Cortex of kidney (tissue), 1 donor: ENCODE measurements at places on chromosomes 3 and 15.
A peak's percentile ranks its signal among the peaks of the same experiment; 100 is the strongest.

DNA sequence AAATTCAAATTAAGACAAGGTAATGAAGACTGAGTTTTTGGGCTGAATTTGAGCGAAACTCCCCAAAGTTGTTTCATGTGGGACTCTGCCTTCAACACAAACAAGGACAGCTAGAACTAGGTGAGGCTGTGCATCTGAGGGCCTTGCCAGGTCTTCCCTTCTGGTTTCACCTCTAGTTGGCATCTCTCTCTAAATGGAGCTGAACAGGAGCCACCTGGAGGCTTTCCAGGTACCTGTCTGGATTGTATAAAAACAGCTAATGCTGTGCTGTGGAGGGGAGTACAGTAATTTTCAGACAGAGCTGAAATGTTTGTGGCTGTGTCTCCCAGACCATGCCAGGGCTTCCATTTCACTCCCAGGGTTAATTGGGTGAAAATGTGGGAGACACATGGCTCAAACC, 27.1 kb downstream of the TRIM71 start:
- DNase-seq = no peak

DNA sequence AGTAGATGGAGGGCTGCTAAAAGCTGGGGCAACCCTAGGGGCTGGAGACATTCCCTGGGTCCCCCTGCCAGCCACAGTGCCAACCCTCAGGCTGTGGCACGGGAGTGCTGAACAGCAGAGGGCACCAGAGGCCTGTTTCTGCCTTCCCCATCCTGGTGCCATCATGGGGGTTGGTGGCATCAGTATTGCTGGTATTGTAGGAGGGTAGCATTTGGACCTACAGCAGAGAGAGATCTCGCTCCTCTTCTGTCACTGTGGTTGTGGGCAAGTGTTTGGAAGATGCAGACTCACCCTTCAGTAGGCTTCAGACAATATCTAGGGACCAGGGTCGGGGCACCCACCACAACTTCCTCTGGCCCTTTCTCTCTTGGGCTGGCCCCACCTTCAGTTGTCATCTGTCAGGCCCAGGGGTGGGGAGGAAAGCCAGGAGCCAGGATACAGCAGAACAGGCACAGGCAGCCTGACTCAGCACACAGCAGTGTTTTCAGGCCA, 123.5 kb downstream of the RPLP1 start:
- no peak for DNase-seq

DNA sequence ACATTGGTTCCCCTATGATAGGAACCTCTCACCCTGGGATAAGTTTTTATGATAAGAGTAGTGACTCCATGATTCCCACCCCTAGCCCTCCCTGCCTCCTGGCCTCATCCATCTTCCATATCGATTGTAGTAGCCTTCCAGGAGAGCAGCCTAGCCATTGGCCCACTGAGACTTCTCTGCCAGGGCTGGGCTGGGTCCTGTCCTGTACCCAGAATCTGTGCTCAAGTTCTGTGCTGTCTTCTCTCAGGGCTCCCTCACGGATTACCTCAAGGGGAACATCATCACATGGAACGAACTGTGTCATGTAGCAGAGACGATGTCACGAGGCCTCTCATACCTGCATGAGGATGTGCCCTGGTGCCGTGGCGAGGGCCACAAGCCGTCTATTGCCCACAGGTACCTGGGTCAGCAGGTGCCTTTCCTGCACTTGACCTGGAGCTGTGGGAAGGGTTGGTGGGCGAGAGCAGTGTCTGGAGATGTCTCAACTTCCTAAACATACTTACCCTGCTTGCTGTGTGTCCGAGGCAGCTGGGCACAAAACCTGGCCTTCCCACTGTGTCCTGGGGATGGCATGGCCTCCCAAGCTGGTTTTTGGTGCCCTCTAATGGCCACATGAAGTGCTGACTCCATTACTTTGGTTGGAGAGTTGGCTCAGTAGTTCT, 16.6 kb upstream of the EXOG start:
- DNase-seq = no peak

GRCh38 chr3:172680684-172681083, 30.2 kb downstream of the NCEH1 start:
- DNase-seq = no peak

GRCh38 chr3:50571486-50571885, 2.2 kb downstream of the HEMK1 start:
- DNase-seq = no peak

- no peak for DNase-seq
Observed at GRCh38 chr15:60656041-60656440, 177.1 kb upstream of the ICE2 start.

- no peak for DNase-seq
Observed at GRCh38 chr3:4531478-4532025, 38.4 kb downstream of the ITPR1 start.

- no peak for DNase-seq
Observed at GRCh38 chr15:41961001-41961518, 11.3 kb downstream of the EHD4 start.

DNA sequence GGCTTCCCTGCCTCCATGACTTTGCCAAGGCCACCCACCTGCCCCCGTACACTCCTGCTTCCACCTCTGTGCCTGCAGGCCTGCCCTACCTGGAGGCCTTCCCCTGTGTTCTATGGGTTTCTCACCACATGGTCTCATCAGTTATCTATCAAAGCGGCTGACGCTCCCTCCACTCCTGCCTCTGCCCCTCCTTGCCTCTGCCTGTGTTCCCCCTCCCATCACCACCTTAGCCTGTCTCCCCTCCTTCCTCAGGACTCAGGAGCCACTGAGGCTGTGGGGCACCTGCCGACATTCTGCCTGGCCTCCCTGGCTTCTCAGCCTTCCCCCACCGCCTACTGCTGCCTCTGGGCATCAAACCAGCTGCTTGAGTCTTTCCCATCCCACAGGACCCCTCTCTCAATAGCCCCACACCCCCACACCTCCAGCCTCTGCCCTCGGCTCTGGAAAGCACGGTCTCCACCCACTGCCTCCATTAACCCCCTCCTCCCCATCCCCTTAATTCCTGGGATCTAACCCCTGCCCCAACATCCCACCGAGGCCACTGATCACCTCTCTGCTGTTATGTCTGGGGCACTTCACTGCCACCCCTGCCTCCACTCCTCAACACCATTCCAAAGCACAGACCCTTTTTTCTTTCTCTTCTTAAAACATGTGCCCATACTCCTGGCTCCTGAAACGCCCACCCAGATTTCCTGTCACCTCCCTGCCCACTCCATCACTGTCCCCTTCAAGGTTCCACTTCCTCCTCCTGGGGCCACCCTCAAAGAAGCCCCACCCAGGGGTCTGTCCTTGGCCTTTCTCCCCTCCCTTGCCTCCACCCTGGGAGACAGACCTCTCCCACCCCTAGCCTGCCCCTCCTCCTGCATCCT, 24.4 kb upstream of the CYP11A1 start:
- DNase-seq = no peak

GRCh38 chr3:142794508-142794907, 70.7 kb downstream of the TRPC1 start:
- no peak for DNase-seq

DNA sequence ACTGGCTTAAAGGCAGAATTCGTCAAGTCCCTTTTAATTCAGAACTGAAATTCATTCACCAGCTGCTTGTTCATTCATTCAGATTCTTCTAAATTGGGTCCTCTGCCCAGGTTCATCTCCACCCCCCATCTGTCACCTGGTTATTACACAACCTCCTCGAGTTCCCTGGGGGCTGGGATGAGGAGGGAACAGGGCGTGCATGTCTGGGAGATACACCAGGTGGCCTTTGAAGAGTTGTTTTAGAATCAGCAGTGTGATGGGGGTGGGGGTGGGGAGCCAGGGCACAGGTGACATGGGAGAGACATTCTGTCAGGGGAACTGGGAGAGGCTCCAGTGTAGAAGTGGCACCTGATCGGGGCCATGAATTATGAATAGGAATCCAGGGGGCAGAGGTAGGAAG, 8.2 kb downstream of the SNX33 start:
- no peak for DNase-seq

DNA sequence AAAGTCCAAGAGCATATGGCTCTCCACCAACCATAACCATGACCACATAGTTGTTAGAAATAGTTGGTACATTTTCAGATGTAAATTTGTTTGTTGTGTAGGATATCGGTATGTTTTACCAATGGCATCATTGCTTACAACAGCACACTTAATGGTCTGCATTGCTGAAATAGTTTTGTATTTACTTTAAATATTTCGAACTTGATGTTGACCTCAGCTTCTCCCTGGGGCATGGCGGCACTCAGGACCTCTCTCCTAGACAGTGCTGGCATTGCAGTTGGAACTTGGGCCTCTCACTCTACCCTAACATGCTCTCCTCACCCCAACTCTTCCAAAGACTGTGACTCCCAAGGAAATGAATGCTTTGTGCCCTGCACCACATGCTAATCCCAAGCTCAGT, 5.0 kb downstream of the SLC22A13 start:
- no peak for DNase-seq

DNA sequence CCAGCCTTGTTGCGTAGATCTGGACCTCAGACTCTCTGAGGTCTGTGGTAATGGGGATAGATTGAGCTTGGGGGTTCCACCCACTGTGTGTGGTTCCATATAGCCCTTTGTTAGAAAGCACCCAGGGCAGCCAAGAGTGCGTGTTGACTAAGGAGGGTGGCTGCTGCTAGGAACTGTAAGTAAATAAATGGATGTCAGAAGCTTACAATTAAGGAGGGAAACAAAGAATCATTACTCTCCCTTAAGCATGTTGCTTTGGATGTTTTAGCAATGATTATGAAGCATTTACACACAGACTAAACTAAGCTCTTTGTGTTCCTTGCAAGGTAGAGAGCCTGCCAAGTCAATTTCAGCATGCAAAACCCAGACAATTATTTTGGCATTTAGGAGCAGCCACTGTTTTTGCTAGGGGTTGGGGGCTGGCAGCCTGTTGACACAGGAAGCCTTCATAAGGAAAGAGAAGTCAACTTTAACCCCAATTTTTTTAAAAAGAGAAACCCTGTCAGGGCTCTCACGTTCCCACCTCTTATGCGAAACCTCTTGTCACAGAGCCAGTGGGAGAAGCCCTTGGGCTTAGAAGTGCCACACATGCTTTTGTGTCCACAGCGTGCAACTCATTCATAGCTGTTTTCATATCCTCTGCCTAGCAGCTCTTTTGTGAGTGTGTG, 127.8 kb downstream of the CMSS1 start:
- DNase-seq = no peak

DNA sequence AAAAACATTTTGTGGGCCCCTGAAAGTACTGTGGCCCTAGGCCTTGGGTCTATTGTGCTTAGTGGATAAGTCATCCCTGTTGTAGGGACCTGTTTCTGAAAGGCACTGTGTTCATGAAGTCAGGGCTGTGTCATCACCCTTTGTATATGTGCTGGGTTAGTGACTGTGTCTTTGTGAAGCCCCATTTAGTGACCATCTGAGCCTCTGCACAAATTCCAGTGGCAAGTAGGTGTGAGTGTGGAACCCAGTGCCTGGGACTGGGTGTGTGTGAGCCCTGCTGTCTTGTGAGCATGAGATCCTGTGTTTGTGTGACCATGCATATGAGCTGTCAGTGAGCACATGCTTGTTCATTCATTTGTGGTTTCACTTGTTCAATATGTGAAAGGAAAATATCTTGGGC, 1.2 kb upstream of the HYAL1 start:
- no peak for DNase-seq

- no peak for DNase-seq
Observed at GRCh38 chr15:70324001-70324974, 226.6 kb upstream of the TLE3 start.

DNA sequence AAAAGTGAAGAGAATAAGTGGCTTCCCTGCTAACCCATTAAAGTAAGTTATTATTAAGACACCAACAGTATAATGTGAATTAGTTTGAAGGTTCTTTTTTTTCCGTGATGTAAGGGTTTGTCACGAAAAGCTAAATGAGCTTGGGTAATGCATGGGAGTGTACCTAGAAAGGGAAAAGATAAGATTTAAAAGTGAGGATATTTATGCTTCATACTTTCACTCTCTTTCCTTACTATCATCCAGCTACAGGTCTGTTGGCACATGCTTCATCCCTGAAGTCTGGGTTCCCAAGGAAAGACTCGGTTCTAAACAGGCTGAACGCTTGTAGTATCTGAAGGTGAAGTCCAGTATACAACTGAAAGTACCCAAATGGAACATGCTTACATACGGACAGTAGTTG, 26.9 kb upstream of the RIOX2 start:
- DNase-seq = no peak

DNA sequence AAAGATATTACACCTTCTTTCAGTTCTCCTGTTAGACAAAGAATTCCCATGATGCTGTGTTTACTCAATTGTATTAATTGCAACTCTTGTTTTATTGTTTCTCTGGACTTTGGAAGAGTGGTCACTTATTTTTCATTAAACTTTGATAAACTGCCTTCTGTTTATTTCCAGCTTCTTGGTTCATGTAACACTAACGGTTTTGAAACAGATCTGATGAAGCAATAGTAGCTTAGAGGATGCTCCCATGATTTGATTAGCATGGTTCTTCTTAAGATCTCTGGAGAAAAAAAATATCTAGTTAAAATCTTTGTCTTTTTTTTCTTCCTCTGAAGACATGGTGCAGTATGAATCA, 90.1 kb downstream of the FNDC3B start:
- no peak for DNase-seq

DNA sequence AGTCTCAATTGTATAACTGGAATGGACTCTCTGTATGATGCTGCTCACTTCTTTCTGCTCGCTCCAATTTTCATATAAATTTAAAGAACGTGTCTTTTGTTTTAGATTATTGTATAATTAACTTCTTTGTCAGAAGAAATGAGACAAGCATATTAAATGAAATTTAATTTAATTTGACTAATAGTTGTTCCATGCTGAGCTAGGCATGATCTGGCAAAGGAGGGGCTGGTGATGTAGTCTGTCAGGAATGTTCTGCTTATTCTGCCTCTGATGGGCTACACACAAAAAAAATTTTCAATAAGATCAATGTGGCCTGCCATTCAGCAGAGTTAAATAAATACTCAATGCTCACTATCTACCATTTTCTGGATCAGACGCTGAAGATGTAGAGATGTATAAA, 208.4 kb upstream of the CD96 start:
- DNase-seq = no peak

GRCh38 chr15:59017449-59017848, 30.0 kb downstream of the RNF111 start:
- no peak for DNase-seq

- no peak for DNase-seq
Observed at GRCh38 chr3:195403244-195403643, 39.6 kb downstream of the ACAP2 start.

DNA sequence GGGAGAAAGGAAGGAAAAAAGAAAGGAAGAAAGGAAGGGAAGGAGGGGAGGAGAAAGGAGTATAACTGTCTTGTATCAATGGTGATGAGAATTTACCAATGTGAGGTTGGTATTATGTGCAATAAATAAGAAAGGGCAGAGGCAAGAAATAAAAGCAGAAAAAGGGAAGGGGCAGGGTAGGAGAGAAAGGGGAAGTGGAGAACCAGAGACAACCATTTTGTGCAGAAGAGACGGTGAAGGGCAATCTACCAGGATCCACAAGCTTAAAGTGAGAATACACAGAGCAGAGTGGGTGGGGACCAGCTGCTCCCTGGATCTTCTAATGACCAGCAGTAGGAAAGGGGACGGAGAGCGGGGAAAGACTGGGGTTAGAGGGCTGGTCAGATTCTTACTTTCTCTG, 106.9 kb upstream of the SLCO2A1 start:
- no peak for DNase-seq

- DNase-seq = no peak
Observed at GRCh38 chr15:65423976-65424679, 1.4 kb upstream of the IGDCC4 start.

GRCh38 chr15:62639432-62639831, 403.1 kb upstream of the TPM1 start:
- no peak for DNase-seq

GRCh38 chr15:60906146-60906674, 322.9 kb downstream of the RORA start:
- DNase-seq = no peak

- peak; percentile 20 for DNase-seq
Observed at GRCh38 chr3:37668818-37669610, 192.7 kb upstream of the CTDSPL start.

GRCh38 chr3:78736863-78737262, 1030.9 kb downstream of the ROBO1 start:
- DNase-seq = no peak
